Astrocyte of the hippocampus (primary cell): ENCODE measurements at places on chromosomes 2 and 18.

DNA sequence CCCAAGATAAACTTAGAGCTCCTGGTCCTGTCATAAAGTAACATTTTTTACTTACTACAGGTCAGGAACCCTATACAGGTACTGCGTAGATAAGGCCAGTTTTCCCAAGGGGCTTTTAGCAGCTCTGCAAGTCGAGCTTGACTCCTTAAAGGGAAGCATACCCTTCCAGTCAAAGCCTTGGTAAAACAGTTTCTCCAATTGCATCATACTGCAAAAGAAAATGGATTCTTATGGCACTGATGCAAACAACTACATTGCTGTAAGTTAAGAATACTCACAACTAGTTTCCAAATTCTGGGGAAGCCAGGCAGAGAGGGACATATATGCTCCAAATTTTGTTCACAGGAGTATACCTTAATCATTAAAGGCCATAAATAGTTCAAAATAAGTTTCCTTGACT is 31.0 kb downstream of the MYO3B start:
- DNase-seq = no peak

DNA sequence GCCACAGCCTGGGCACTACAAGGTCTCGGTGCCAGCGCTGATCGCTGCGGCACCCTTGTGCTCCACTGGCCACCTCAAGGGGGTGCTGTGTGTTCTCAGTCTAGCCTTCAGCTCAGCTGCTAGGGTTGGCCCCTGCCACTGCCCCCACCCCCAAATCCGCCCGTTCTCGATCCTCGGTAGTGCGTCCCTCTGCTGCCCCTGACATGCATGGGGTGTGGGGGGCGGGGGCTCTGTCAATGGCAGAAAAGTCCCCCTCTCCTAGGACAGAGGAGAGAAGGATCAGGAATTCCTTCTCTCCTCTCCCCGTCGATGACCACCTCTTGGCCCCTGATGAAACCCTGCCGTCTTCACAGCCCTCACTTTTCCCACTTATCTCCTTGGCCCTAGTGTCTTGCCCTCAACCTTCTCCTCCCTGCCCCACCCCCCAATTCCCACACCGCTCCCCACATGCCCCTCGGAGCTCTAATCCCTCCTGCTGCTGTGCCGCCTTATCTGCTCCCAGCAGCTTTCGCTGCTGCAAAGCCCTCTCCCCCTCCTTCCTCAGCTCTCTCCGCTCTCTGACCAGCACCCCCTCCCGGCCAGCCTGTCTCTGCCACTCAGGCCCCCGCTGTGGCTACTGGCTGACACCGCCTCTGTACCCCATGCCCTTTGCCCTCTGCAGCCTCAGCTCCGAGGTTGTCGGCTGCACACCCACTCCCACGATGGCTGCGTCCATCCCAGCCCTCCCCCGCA is 4.3 kb upstream of the ASIC4 start:
- peak; percentile 77 for DNase-seq

GRCh38 chr2:100119235-100119634 is 23.2 kb downstream of the AFF3 start:
- DNase-seq = no peak

DNA sequence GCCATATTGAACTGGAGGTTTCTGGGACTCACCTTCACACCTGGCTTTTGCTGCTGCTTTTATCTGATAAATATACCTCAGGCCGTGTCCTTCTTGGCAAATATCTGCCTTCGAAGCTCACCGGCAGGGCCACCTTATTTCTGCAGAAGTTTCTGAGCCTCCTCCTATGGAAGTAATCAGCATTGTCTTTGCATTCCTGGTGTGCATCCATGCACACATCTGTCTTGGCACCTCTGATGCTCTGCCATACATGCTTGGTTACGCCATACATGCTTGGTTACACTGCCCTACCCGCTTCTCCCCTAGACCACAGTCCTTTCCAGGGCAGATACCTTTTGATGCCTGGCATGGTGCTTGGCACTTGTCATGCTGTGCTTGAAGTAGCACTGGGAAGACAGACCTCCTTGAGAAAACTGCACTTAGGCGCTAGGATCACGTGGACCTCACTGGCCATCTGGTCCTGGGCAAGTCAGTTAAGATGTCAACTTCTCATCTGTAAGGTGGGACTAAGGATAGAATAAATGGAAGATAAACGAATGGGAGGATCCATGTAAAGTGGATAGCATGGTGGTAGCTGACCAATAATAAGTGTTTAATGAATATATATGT is 66.8 kb downstream of the ZNF236 start:
- DNase-seq = peak; percentile 39

DNA sequence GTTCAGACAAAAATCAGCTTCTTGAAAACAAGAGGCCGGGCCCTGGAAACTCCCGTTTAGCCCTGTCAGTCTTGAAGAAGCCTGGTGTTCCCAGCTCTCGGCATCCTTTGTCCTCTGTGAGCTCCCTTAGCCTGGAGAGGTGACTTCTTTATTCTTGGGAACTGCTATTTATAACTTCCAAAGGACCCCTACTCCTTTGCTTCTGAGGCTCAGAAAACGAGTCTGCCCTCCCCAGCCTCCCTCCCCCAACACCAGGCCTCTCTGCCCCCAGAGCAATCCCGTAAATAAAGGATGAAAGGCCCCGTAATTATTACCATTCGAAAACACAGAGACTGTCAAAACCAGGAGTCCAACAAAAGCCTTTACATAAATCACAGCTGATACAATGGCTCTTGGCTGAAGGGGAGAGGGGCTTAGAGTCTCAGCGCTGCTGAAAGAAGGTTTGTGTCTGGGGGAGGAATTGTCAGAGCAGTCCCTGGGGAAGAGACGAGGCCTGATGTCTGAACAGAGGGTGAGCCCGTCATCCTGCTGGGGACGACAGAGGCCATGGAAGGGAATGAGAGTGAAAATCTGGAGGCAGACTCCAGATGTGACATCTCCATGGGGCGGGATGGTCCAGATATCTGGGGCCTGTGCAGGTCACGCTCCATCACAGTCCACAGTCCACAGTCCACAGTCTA is 283.0 kb downstream of the MYCN start:
- DNase-seq = no peak

GRCh38 chr2:236935631-236936445 is 149.9 kb upstream of the COPS8 start:
- no peak for DNase-seq

GRCh38 chr18:31450409-31450808 is 2.9 kb downstream of the DSG3 start:
- DNase-seq = peak; percentile 25

GRCh38 chr2:61969376-61969775 is 63.9 kb downstream of the COMMD1 start:
- peak; percentile 50 for DNase-seq

DNA sequence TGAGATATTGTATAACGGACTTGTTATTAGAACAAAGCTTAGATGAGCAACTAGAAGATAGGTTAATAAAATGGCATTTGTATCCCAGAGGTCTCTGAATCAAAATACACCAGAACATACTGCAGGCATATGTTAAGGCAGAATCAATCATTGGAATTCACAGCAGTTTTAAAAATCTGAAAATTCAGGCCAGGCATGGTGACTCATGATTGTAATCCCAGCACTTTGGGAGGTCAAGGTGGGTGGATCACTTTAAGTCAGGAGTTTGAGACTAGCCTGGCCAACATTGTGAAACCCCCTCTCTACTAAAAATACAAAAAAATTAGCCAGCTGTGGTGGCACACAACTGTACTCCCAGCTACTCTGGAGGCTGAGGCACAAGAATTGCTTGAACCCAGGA is 405.2 kb downstream of the ZEB2 start:
- DNase-seq = no peak

DNA sequence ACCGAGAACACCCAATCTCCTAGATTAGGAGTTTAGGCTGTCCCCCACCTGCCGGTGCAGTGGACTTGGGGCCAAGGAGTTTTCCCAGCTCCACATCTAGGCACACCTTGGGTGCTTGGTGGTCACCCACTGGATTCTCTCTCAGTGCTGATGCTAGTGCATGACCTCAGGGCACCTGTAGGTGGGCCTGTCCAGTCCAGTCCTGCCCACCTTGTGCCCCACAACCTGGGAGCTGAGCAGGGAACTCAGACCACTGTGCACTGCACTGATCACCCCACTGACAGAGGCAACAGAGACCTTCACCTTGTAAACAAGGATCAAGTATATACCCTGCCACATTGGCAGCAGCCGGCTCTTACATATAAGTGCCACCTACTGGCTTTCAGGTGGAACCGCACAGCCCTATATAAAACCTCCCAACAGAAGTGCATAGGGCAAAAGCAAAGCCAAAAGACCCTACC is 12.7 kb upstream of the CDH19 start:
- no peak for DNase-seq

GRCh38 chr2:10301941-10302478 is 694 bp upstream of the HPCAL1 start:
- no peak for DNase-seq

GRCh38 chr2:168241208-168241607 is 6.2 kb downstream of the STK39 start:
- DNase-seq = no peak

- DNase-seq = no peak
These were observed 302.2 kb upstream of the DDX18 start for GRCh38 chr2:117512307-117512706.

DNA sequence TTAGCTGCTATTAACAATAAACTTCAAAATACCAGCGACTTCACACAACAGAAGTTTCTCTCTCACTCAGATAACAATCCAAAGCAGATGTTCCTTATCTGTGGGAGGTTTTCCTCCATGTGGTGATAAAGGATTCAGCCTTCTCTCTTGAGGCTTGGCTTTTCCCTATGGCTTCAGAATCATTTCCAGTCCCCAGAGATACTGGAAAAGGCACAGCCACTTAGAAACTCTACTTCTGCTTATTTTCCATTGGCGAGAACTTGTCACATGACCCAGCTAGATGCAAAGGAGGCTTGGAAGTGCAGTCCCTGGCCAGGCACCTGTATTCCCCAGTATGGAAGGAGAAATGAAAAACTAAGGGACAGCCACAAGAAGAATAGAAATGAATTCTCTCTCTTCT is 344.8 kb downstream of the MTX2 start:
- no peak for DNase-seq

- DNase-seq = no peak
These were observed 4.0 kb downstream of the B4GALT6 start for GRCh38 chr18:31680433-31680811.

GRCh38 chr18:12726774-12727550 is 24.1 kb downstream of the PSMG2 start:
- peak; percentile 87 for DNase-seq

- DNase-seq = no peak
These were observed 75.9 kb downstream of the MYCN start for GRCh38 chr2:16016282-16016681.

DNA sequence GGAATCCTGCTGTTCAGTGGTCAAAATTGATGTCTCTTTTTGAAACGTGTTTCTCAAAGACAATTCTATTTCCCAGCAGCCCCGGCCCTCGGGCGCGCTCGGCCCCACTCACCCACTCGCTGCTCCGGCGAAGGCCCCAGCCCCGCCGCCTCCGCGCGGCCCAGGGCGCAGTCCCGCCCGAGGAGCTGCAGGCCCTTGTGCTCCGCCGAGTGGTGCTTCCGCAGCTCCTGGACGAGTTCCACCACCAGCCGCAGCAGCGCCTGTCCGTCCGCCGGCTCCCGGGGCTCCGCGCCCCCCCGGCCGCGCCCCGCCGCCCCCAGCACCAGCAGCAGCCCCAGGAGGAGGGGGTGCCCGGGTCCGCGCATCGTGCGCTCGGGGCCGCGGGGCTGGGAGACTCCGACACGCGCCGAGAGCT is 413 bp downstream of the ALKAL2 start:
- peak; percentile 65 for DNase-seq

GRCh38 chr18:43774497-43774896 is 497.2 kb upstream of the SYT4 start:
- no peak for DNase-seq

- no peak for DNase-seq
These were observed 296.2 kb upstream of the SPRED2 start for GRCh38 chr2:65728477-65729180.

DNA sequence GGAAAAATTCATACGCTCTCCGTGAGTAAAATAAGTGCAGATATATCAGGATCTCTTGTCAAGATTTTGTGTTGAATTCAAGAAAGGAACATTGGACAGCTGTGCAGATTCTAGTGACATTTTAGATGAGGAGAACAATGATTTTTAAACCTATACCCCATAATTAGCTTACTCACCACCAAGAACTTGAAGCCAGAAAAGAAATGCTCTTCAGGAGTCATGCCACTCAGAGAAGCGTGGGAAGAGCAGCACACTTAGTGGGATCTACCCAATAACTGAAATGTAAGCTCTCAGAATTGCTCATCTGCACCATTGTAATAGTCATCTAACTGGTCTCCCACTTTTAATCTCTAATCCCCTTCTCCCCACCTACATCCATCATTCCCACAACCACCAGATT is 9.2 kb upstream of the ERMN start:
- no peak for DNase-seq

GRCh38 chr2:72864500-72864899 is 22.7 kb upstream of the SPR start:
- peak; percentile 39 for DNase-seq

- peak; percentile 5 for DNase-seq
These were observed 2.8 kb downstream of the EIF2AK3 start for GRCh38 chr2:88624477-88624876.

DNA sequence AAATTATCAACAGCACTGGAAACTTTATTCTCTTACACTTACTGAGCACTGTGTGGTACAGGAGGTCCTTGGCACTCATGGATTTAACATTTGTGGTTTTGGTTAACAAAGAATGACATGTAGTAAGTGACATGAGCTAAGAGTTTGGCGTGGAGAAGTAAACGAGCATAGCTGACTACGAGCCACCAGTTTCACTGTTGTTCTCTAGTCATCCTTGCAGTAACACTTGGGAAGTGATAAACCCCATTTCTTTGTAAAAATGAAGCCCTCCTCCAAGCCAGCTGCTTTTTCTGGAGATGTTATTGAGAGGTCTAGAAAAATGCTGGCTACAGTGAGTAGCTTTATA is 32.7 kb downstream of the QPCT start:
- peak; percentile 84 for DNase-seq

DNA sequence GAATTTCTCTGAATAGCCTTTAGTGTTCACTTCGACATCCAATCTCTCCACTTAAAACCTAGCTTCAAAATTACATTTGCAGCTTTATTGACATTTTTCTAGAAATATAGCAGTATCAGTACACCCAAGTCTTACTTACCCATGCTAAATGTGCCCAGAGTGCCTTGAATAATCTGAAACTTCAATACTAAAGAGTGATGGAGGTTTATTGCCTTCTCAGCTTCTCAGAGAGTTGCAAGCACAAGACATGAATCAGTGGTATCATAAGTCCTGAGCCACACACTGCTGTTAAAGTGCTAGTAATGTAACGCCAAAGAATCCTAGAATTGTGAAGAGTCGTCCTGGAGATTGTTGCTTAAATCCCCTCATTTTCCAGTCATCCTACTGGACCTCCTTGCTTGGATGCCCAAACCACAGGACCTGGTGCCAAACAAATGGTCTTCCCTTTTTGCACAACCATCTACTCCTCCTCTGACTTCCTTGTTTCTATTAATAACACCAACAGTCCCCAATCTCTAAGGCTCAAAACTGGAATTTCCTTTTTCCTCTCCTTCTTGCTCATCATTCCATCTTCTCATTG is 83.2 kb upstream of the SPATS2L start:
- no peak for DNase-seq

- no peak for DNase-seq
These were observed 25.2 kb downstream of the AGFG1 start for GRCh38 chr2:227497158-227497557.
